Breast epithelium (tissue), 4 donors: ENCODE measurements at places on chromosomes 7 and 10. TPM values are rescaled to one million over a fixed set of nuclear protein-coding genes. Genes with fewer than 3 reads are reported as not detected.
A peak's percentile ranks its signal among the peaks of the same experiment; 100 is the strongest.

- peak; percentile 36 for DNase-seq
Observed at GRCh38 chr7:114819616-114820362, 102.1 kb upstream of the MDFIC start.

DNA sequence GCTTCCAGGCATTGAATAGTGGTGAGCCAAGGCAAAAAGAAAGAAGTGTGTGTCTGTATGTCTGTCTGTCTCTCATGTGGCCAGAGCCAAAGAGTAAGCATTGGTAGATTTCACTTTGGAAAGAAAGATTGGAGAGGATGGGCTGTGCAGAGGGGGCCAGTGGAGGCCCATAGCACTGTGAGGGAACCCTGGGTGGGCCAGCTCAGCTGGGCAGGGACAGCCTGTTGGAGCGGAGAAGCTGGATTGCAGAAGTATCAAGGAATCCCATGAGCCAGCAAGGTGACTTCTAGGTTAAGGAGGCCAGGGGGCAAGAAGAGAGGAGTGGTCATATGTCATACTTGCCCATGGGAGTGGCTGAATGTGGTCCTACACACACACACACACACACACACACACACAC lies 1.5 kb upstream of the GRID1 start:
- DNase-seq, result peak; percentile 31

- no peak for DNase-seq
Observed at GRCh38 chr10:88392222-88392621, 190.9 kb downstream of the RNLS start.

- no peak for DNase-seq
Observed at GRCh38 chr10:6513476-6513875, 66.6 kb downstream of the PRKCQ start.

GRCh38 chr10:129020651-129021330 lies 446.2 kb upstream of the MGMT start:
- no peak for DNase-seq

- no peak for DNase-seq
Observed at GRCh38 chr10:29243750-29244149, 45.1 kb upstream of the LYZL1 start.

GRCh38 chr7:155893664-155894063 lies 81.4 kb upstream of the SHH start:
- no peak for DNase-seq

- DNase-seq, result no peak
Observed at GRCh38 chr10:11522821-11523245, 88.6 kb downstream of the USP6NL start.

GRCh38 chr10:32970910-32971309 lies 12.9 kb upstream of the ITGB1 start:
- DNase-seq, result no peak

- DNase-seq, result no peak
Observed at GRCh38 chr7:100575206-100575631, 1.5 kb upstream of the SAP25 start.

DNA sequence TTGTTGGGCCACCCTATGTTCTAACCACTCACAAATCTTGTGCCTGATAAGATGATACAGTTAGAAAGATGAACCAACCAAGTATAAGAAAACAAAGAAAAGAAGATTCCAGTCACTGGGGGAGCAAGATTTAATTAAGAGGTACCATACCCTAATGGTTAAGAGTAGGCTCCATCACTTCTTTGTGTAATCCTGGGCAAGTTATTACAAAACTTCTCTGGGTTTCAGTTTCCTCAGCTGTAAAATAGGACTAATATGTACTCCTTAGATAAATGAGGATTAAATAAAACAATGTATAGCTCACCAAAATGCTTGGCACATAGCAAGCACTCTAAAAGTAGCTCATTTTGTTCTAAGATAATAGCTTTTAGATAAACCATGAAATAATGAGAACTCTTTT lies 58.5 kb downstream of the ATAD1 start:
- DNase-seq, result no peak

- DNase-seq, result no peak
Observed at GRCh38 chr7:44697136-44698045, 51.3 kb upstream of the ZMIZ2 start.

GRCh38 chr10:75108684-75109458 lies 2.6 kb upstream of the SAMD8 start:
- no peak for DNase-seq

- DNase-seq, result no peak
Observed at GRCh38 chr10:31586723-31587638, 268.0 kb downstream of the ZEB1 start.

DNA sequence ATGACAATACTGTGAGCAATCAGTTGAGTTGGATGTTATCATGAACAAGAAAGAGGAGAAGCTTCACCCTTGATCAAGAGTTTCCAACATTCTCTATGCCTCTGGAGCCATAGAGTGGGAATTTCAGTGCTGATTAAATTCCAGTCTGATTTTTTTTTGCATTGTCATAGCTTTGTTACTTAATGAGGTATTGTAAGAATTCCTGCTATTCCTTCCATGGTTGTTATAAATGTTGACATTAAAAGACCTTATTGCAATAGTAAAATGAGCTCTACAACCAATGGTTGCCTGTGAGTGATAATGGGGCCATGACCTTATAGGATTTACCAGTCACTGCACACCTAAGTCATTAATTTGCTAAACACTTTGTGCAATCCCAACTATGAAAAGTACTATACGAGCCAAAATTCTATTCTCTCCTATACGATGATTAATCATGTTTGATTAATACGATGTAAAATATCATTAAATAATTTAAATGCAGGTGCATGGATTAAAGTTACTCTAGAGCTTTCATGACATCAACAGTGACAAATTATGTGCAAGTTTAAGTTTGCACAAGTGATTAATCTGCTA lies 353.2 kb upstream of the KLF6 start:
- no peak for DNase-seq

GRCh38 chr7:116095396-116095795 lies 64.8 kb upstream of the TFEC start:
- no peak for DNase-seq

DNA sequence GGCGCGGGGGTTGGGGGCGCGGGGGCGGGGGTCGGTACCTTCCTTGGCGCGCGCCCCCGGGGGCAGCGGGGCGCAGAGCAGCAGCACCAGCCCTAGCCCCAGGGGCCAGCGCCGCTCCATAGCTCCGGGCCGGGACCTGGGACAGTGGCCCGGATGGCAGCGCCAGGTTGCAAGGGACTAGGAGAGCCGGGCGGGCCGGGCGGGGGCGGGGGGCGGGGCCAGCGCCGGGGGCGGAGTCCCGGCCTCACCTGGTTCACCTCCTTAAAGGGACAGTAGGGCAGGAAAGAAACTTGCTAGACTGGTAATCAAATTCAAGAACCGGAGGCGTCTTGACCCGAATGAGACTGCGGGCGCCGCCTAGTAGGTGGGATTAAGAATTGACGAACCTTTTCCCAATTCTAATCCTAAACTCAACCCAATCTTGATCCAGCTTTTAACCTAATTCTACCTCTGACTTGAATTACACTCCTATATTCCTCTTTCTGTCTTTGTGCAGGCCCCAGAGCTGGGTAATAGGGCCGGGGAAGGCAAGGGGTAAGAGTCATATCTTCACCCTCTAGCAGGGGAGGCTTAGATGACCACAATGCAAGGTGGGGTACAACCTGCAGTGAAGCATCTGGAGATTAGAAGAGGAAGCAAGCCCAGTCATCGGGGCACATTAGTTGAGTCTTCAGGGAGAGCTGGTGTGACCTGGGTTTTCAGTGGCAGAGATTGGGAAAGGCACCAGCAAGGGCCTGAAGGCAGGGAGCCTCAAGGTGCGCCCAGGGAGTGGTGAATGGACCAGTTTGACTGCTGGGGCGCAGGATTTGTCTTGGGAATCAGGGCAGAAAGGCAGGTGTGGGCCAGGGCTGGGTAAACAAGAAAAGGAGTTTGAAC lies at the start of gene EPHA1:
Gene EPHA1 (minus strand): TSS at position 171 of the 876 bp plus-strand sequence. CDS start 51 bp downstream, at position 120.
- DNase-seq, result peak; percentile 75

- no peak for DNase-seq
Observed at GRCh38 chr10:20874261-20874660, 22.9 kb downstream of the NEBL start.

GRCh38 chr7:16436306-16436705 lies 15.0 kb upstream of the CRPPA start:
- no peak for DNase-seq

DNA sequence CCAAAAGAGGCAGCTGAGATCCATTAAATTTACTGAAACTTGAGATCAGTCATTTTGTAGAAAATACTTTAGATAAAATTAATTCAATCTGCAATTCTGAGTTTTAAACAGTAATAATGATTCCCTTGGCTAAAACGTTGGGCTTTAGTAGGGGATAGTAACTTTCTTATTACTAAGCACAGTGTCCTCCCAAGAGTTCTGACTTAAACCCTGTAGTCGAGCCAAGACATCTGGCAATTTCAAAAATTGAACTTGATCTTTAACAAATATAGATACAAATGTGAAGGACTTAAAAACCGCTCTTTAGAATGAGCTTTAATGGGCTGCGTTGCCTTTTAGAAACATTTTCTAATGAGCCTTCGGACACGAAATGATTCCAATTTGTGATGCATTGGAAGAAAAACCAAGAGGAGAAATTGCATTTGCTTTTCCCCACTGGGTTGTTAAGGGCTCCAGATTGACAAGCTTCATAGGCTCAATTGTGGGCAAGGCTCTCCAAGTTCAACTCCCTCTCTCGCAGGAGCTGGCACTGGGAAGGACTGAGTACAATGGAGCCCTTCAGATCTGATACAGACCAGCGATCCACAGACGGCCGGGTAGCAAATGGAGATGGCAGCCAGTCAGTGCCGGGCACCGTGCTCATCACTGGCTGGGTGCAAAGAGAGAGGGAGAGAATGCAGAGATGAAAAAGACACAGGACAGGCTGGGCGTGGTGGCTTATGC lies 921.3 kb upstream of the AUTS2 start:
- no peak for DNase-seq

- no peak for DNase-seq
Observed at GRCh38 chr10:27636816-27637215, 108.8 kb downstream of the MKX start.

GRCh38 chr7:112946350-112946749 lies 140.3 kb downstream of the GPR85 start:
- DNase-seq, result no peak

DNA sequence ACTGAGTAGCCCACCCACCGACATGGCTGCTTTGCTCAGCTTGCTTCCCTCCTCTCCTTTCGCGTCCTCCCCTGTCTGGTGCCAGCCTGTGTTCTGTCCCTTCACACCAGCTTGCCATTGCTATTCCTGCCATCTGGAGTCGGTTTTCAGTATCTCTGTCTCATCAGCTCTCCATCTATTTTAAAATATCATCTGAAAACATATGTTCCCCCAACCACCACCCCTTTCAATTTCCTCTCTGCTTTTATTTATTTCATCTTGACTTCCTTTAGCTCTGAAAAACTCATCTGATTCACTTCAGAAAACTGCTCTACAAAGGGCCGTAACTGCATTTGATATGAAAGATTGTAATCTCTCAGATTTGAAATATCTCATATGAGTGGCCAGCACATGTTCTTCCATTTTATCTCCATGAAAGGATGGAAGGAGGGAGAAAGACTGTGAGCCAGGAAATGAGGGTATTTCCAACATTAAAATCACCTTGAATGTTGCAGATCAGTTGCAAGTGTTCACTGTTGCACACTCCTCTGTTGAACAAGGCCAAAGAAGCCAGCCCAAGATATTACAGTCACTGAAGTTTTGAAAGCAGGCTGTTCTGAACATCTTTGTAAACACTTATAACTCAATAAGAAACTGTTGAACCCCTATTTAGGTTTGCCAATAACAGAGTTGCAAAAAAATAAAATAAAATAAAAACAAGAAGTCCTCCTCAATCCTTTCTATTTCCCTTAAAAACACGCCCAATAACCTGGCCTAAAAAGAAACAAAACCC lies 202.4 kb upstream of the NEBL start:
- DNase-seq, result no peak

GRCh38 chr7:4138866-4139265 lies 543.2 kb upstream of the FOXK1 start:
- DNase-seq, result no peak

GRCh38 chr7:10412422-10413019 lies 561.2 kb upstream of the PHF14 start:
- DNase-seq, result no peak

- DNase-seq, result no peak
Observed at GRCh38 chr7:50265968-50266634, 38.4 kb upstream of the IKZF1 start.

SCIN gene
- total RNA-seq, result 0.96 TPM

PPP1R17 gene
- not detected for total RNA-seq

KCNH2 gene
- total RNA-seq, result 0.29 TPM

NKX2-3 gene
- total RNA-seq, result 0.15 TPM

AZGP1 gene
- total RNA-seq, result 40.0 TPM

INHBA gene
- total RNA-seq, result 2.0 TPM

CAMK1D gene
- total RNA-seq, result 17.3 TPM

NUTM2B gene
- 0.59 TPM for total RNA-seq

CLDN12 gene
- total RNA-seq, result 21.6 TPM

SAP25 gene
- total RNA-seq, result 0.96 TPM

PON1 gene
- not detected for total RNA-seq

EVX1 gene
- not detected for total RNA-seq

RTKN2 gene
- 0.16 TPM for total RNA-seq

SUGCT gene
- total RNA-seq, result 2.3 TPM

HNRNPF gene
- 213 TPM for total RNA-seq

ANKRD22 gene
- total RNA-seq, result 0.59 TPM

AGR3 gene
- total RNA-seq, result not detected

PTPN20 gene
- 14.8 TPM for total RNA-seq
